ENCODE measurements at places on chromosomes 4 and X.

DNA sequence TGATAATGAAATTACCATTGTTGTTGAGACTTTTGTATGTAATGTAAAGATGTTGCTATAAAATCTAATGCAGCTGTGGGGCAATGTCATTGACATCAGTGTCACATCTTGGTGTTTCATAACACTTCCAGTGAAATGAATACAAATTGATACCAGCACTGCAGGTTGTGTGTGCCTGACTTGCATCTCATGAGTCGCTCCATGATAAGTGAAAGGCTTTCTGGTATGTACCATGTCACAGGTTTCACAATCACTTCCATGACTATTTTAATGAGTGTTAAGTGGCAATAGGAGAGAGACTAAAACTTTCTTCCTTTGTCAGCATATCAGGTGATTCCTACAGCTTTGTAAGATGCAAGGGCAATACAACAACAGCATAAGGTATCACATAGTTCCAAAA, 94.4 kb downstream of the ABCB7 start:
- DNase-seq: no peak

GRCh38 chrX:48459483-48459882, 10.6 kb downstream of the SLC38A5 start:
- DNase-seq: no peak

GRCh38 chr4:88341227-88342192, 37.1 kb upstream of the HERC6 start:
- DNase-seq: peak; percentile 81

DNA sequence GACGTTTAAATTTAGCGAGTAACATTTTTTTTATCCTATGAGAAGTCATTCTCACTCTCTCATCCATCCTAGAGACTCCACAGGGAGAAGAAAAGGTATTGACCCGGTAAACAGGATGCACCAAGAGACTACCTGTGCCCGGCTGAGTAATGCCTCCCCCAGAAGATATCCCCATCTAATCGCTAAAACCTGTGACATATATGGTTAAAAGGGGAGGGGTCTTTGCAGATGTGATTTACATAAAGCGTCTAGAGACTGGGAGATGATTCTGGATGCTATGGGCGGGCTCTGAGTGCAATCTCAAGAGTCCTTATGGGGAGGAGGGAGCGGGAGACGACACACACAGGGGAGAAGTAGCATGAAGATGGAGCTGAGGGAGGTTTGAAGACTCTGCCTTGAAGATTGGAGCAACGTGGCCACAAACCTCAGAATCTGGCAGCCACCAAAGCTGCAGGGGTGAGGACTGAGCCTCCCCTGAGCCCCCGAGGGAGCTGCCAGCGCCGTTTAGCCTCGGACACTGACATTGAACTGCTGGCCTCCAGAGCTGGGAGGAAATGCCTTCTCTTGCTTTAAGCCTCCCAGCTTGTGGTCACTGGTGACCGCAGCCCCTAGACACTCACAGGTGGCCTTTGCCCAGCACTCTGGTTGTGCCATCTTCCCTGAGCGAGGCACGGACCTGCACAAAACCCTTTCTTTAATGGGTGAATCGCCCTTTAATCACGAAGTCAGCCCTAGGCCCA, 11.2 kb downstream of the ABLIM2 start:
- DNase-seq: no peak

GRCh38 chrX:32280921-32281320, 930.4 kb downstream of the DMD start:
- DNase-seq: no peak

DNA sequence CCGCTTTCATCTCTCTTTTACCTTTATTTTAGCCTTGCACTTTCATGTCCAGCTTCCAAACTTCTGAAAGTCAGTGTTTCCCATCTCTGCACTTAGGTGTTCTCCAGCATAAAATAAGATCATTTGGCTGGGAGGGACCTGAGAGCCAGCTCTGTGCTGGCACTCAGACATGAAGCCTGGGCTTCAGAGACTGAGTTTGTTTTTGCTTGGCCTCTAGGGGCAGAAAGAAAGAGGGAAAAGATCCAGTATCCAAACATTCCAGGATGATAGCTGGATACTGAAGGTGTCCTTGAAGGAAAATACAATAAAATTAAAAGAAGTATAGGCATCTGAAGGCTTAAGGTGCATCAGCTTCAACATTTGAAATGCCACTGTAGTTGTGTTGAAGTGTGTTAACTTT, 202.4 kb upstream of the ZIC3 start:
- no peak for DNase-seq

- DNase-seq: peak; percentile 18
These were observed 640.6 kb downstream of the PCDH7 start for GRCh38 chr4:31360786-31361185.

DNA sequence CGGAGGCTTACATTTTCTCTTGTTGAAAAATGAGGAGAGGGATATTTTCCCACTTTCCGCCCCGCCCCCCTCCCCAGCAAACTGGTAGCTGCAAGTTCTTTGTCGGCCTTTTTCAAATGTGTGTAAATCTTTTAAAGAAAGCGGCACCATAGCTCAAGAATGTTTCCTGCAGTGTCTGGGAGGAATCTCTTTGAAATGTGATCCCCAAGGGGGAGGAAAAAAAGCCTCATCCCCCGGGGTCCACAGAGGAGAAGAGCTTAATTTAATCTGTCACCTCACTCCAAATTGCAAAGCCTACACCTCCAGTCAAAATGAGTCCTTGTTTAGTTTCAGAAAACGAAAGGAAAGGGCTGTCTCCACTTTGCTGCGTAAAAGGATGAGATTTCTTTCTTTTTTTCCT, 34.8 kb downstream of the ASMT start:
- no peak for DNase-seq

DNA sequence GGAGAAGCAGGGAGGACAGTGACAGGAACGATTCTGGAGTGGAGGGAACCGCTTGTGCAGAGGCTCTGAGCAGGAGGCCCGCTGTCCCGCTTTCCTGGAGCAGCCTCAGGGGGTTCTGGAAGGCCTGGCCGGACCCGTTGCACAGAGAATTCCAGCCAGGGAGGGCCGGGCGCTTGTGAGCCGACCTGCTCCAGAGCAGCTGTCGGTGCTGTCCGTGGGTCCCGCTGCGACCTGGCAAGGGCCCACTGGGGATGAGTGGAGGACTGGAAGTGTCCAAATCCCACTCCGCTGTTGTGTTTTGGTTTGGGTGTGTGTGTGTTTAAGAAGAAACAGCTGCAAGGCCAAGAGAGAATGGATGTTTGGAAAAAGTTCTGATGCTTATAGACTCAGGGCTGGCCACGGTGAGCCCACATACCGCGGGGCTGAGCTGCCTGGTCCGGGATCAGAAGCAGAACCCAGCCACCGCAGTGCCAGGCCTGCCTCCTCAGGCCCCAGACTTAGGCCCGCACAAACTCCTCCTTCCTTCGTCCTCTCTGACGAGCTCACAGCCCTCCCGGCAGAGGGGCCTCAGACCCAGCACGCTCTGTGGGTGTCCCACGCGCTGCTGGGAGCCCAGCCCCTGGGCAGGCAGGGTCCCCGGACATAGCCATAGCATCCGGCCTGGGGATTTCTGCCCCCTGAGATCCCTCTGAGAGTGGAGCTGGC, 73.9 kb downstream of the HTRA3 start:
- no peak for DNase-seq

- no peak for DNase-seq
These were observed 55.9 kb upstream of the KDR start for GRCh38 chr4:55181010-55182005.

GRCh38 chr4:165922747-165923146, 49.7 kb downstream of the TLL1 start:
- DNase-seq: no peak

DNA sequence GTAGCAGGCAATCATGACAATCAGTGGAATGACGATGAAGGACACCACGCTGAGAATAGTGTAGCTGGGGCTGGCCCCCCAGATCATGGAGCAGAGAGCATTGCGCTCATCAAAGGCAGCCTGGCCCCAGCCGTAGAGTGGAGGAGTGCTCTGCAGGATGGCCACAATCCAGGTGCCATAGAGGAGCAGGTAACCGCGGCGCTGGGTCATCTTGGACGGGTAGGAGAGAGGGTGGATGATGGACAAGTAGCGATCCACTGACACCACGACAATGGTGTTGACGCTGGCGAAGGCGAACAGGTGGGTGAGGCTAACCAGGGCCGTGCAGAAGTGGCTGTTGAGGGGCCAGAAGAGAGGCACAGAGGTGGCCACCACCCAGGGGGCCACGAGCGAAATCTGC, 2.8 kb downstream of the GPR101 start:
- no peak for DNase-seq

- peak; percentile 13 for DNase-seq
These were observed 195.3 kb downstream of the QDPR start for GRCh38 chr4:17316566-17316965.

GRCh38 chr4:26766141-26766540, 94.5 kb upstream of the STIM2 start:
- DNase-seq: no peak

GRCh38 chrX:23904096-23904495, 3.6 kb downstream of the APOO start:
- no peak for DNase-seq

DNA sequence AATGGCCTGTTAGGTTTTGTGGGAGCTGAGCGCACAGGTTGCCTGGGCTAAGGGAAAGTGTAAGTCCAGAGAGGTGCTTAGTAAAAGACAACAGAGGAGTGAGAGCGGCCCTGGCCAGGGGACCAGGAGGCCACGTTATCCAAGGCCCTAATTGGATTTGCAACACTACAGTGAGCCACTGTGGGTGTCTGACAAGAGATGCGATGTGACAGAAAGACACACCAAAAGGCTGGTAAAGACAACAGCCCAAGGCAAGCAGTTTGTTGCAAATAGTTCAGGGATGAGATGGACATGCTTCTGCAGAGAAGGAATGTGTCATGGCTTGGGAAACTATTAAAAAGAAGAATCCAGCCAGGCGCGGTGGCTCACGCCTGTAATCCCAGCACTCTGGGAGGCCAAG, 162.7 kb upstream of the KIT start:
- DNase-seq: no peak

- no peak for DNase-seq
These were observed 131.8 kb downstream of the ENOX2 start for GRCh38 chrX:130771230-130771629.

- no peak for DNase-seq
These were observed 4.1 kb upstream of the FAM200B start for GRCh38 chr4:15677507-15677988.

GRCh38 chrX:135974279-135974856, 580 bp upstream of the MMGT1 start:
- peak; percentile 7 for DNase-seq

DNA sequence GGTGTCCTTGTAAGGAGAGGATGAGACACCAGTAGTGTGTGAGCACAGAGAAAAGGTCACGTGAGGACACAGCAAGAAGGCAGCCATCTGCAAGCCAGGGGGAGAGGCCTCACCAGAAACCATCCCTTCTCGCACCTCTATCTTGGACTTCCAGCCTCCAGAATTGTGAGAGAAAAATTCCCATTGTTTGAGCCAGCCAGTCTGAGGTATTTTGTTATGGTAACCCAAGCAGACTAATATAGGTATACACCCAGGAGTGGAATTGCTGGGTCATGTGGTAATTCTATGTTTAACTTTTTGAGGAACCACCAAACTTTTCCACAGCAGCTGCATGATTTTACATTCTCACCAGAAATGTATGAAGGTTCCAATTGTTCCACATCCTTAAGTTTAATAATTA, 25.6 kb downstream of the ZDHHC9 start:
- no peak for DNase-seq

DNA sequence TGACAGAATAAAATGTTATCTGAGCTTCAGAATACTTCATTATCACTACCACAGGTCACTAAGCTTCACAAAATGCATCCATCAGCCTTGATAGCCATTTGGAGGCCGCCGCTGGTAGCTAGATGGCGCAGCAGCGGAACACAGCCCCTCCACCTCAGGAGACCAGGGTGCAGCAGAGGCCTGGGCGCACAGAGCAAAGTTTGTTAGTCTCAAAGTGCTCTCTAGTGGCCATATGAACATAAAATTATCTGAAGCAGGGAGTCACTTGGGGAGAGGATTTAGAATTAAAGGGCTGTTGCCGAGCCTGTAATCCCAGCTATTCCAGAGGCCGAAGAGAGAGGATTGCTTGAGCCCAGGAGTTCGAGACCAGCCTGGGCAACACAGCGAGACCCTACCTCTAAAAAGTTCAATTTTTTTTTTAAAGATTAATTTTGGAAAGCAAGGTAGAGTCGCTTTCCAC, 8.1 kb upstream of the DCTD start:
- no peak for DNase-seq

DNA sequence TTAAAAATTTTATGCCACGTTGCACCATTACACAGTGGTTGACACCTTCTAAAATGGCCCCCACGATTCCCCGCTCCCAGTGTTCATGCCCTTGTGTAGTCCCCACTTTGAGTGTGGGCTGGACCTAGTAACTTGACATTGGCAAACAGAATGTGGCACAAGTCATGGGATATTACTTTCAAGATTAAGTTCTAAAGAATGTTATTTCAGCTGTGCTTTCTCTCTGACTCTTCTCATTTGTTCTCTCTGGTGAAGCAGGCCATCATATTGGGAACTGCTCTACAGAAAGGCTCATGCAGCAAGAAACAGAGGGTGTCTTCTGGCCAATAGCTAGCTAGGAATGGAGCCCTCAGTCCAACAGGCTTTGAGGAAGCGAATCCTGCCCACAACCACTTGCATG, 67.1 kb downstream of the ATXN3L start:
- no peak for DNase-seq

DNA sequence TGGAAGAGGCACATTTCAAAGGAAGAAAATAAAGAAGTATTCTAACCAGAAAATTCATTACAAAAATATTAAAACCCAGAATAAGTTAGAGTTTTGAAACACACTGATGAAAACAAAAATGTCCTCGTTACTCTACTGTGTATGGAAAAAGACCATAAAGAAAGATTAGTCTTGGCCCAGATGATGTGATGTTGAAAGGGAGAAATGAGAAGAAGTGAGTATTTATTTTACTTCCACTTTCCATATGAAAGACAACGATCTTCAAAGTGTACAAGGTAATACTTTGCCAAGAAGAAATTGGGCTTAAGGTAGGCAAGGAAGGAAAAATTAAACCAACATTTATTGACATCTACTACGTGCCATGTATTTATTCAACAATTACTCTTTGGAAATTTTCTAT, 48.6 kb upstream of the EMCN start:
- DNase-seq: no peak

- no peak for DNase-seq
These were observed 147.4 kb upstream of the FGF13 start for GRCh38 chrX:138858951-138859350.

DNA sequence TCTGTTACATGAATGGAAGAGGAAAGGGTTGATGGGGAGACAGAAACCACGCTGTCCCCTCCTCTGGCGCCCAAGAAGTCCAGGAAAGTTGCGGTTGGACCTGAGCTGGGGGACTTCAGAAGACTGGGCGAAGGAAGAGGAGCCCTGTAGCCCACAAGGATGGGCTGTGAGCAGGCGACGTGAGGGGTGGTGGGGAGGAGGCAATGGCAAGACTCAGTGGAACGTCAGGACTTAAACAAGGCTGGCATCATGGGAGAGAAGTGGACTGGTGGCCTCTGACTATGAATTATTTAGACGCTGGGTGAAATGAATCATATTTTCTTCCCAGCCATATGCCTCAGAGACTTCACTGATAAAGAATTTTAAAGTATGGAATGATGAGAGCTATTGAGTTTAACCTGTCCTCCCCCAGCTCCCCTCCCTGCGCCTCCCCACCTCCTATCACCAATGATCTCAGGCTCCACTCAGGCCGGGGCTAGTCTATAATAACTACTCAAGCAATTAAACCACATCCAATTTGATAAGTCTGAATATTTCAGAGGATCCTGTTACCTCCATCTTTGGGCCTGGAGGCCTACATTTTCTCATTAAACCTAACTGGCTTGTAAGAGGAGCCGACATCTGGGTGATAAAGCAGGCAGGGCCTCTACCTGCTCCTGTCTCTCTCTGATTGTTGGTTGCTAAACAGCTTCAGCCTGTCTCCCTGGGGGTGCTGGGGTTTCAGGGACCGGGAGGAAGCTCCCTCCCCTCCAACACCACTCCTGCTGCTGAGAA, 63.6 kb downstream of the SMIM20 start:
- no peak for DNase-seq

Data from AG04450 (cell line).